ENCODE measurements at places on chromosomes 11 and 22.

DNA sequence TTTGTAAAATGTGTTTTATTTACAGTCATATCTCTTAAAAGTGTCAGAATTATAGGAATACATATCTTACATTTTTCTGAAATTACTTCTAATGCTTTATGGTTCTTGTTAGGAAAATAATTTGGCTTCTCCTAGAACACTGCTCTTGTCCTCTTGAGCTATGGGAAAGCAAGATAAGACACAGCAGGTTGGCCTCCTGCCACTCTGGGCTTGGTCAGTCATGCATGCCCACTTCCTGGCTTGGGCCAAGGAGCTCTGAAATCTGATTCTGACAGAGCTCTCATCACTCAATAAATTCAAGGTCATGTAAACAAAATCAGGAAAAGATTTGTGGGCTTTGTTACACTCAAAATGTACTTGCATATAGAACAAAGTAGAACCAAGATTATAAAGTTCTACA is 1036.0 kb downstream of the OPCML start:
- DNase-seq = no peak

DNA sequence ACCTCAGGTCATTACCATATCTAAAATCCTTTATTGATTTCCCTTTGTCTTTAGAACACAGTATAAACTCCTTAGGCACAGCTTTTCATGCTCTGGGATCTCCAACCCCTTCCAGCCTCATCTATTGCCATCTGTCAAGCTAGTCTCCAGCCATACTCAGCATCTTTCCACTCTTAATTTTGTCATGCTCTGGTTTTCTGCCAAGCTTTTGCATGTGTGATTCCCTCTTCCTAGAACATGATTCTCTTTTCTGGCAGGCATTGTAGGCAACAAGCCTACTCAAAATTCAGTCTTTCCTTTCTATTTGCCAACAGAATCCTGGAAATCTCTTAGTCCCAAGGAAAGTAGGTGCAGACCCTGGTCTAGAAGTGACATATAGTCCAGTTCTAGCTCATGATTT is 35.5 kb upstream of the SLC6A5 start:
- DNase-seq = no peak

DNA sequence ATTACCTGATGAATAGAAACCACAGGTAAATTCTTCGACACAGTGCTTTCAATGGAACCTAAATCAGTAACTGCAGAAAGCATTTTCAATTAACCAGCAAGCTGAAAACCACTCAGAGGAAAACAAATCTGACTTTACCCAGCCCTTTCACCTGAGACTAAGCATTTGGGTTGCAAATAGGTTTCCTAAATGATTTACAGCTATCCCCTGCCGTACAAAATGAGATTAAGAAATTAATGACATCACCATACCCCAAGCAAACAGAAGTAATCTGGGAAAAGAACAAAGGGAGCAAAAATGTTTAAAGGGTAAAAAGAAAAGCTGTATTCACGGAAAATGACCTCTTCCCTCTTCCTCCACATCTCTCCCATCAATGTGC is 584 bp downstream of the NOX4 start:
- no peak for DNase-seq

DNA sequence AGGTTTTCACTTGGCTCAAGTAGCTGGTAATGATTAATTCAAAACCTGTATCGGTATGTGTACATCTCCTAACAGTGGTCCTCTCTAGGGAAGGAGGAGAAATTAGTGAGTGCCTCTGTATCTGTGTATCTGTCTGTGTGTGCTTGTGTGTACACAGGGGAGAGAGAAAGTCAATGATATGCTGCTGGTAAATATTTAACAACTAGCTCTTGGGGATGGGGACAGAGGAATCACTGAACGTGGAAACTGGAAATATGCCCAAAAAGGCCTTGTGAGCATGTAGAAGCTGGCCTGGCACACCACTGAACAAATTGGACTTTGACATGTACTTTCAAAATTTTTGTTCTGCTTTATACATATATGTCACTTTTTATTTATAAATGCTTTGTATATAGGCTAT is 214.0 kb upstream of the SYN3 start:
- no peak for DNase-seq

GRCh38 chr11:125315079-125315740 is 150.7 kb downstream of the PKNOX2 start:
- DNase-seq = no peak

DNA sequence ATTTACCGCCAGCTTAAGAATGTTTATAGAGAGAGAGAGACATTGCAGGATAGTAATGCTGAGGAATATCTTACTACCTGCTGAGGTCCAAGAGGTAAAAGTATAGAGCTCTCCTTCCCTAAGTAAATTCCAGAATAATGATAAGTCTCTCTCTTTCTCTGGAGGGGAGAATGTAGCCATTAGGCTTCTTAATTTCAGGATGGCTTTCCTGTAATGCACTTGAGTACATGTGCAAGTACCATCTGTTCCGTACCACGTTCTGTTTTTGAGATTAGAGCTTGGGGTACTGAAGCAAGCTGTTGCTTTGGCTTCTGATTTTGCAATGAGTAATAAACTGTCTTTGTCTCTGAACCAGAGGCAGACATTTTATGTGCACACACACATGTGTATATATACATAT is 1314.0 kb downstream of the JRKL start:
- DNase-seq = no peak
